Stimulated activated CD4-positive, alpha-beta T cell treated with anti-CD3 and anti-CD28 coated beads, Interleukin-4, amount 100 ng/mL, for 48 hours (primary cell): ENCODE measurements at places on chromosomes 2 and 18.

GRCh38 chr2:183063083-183063482, 15.5 kb upstream of the DUSP19 start:
- no peak for DNase-seq

GRCh38 chr18:73254564-73254963, 386.8 kb upstream of the NETO1 start:
- DNase-seq = no peak

- DNase-seq = no peak
Observed at GRCh38 chr2:27902098-27902497, 11.6 kb downstream of the BABAM2 start.

- no peak for DNase-seq
Observed at GRCh38 chr2:101063352-101064124, 61.4 kb downstream of the RPL31 start.

DNA sequence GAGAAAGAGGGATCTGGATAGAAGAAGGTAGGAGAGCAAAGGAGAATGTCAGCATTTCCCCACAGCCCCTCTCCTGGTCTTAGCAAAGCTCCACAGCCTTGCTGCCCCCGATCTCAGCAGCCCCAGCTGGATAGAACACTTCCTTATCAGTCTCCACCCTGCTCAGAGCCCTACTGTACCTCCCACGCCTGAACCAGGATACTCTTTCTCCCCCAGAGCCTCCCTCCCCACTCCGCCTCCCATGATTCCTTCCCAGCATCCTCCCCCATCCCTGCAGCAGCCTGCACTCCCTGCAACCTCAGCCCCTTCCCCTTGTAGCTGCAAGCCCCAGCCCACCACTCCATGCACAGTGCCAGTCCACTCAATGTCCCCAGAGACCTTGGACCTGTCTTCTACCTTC, 25.8 kb downstream of the PLB1 start:
- DNase-seq = no peak

GRCh38 chr2:54850171-54851122, 127.0 kb downstream of the EML6 start:
- no peak for DNase-seq

GRCh38 chr2:230416061-230416721, at the start of gene SP100:
Gene SP100, plus strand, starts transcription at chr2:230416201. Its CDS starts 96 bp downstream, at chr2:230416297.
- DNase-seq = peak; percentile 55

GRCh38 chr2:61937886-61938285, 32.4 kb downstream of the COMMD1 start:
- DNase-seq = no peak

DNA sequence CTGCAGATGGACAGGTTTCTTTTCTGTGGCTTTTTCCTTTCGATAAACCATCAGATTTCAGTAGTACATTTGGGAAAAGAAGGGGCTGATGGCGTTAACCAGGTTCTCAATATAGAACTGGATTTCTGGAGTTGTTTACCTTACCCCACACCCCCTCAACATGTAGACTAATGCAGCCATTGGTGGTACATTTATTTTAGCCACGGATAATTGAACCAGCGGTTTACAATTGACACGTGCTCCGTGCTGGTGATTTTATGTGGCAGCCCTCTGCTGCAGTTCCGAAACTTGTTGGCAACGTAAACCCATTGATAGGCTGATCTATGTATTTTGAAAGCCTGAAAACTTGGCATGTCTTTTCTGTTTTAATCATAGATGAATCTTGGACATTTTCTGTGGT, 5.4 kb downstream of the SOX11 start:
- DNase-seq = no peak

DNA sequence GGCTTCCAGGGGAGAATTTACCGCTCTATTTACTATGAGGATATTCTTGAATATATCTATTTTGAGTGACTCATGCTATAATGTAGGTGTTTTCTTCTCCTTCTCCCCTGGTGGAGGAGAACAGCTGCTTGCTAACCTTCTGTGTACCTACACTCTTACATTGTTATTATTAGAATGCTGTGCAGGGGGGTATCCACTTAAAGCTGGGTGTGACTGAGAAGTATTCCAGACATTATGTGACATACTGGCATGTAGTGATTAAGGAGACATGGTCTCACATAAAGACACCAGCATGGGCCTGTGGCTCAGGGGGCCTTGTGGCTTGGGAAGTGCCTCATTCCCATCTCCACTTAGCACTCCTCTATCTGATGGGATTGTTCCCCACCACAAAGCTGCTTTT, 287.9 kb downstream of the PTPRM start:
- DNase-seq = no peak
